ENCODE measurements at places on chromosomes 4 and X.
A peak's percentile ranks its signal among the peaks of the same experiment; 100 is the strongest.

DNA sequence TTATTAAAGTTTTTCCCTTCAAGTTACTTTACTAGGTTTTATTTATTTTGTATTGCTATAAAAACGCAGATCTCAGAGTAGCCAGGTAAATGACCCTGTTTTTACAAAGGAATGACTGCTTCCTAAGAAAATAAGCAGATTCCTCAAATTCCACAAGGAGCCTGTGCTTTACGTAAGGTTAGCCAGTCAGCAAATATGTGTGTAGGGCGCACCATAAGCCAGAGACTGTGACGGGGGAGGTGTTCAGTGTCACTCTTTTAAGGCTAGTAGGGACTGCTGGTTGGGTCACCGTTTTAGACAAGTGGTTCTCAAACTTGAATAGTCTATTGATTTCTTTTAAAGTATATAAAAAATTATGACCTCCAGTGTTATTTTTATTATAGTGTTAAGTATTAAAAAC is 119.9 kb downstream of the ANK2 start:
- DNase-seq, result peak; percentile 26

- peak; percentile 18 for DNase-seq
Observed at GRCh38 chr4:34323549-34324320, 1920.6 kb downstream of the ARAP2 start.

DNA sequence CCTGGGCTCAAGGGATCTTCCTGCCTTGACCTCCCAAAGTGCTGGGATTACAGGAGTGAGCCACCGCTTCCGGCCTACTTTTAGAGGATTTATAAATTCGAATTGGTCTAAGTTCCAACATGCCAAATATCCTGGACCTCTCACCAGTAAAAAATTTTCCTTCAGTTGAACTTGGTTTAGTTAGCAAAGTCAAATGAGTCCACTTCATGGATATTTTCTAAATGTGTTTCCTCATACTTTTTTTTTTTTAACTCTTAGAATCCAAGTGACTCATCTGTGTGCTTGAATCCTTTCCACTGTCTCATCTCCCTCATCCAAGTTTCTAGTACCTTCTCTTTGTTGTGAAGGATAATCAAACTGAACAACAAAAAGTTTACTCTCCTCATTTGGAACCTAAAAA is 49.7 kb downstream of the RBM47 start:
- peak; percentile 87 for DNase-seq

- no peak for DNase-seq
Observed at GRCh38 chr4:84574069-84574720, 8.7 kb upstream of the CDS1 start.

GRCh38 chrX:110021258-110022022 is 18.5 kb downstream of the TMEM164 start:
- peak; percentile 43 for DNase-seq

- no peak for DNase-seq
Observed at GRCh38 chrX:107760304-107761077, 15.1 kb downstream of the TSC22D3 start.

- peak; percentile 54 for DNase-seq
Observed at GRCh38 chr4:2441393-2442174, 22.8 kb downstream of the CFAP99 start.

DNA sequence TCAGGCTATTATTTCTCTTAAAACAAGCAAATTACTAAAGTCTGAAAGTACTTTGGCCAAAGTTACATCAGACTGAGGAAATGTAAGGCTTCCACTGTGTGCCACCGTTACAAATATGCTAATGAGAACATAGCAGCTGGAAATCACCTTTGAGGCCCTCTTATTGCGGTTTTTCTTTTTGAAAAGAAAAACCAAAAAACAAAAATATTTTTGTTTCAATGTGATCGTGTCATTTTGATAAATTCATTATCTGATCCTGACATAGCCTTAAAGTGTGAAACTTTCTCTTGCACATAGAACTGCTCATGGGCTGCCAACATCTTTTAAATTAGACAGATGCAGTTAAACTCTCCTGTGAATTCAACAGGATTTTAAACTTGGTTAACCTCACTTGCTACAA is 2.8 kb upstream of the TIFA start:
- DNase-seq, result no peak

- peak; percentile 69 for DNase-seq
Observed at GRCh38 chr4:159946983-159947615, 844.2 kb downstream of the RAPGEF2 start.

DNA sequence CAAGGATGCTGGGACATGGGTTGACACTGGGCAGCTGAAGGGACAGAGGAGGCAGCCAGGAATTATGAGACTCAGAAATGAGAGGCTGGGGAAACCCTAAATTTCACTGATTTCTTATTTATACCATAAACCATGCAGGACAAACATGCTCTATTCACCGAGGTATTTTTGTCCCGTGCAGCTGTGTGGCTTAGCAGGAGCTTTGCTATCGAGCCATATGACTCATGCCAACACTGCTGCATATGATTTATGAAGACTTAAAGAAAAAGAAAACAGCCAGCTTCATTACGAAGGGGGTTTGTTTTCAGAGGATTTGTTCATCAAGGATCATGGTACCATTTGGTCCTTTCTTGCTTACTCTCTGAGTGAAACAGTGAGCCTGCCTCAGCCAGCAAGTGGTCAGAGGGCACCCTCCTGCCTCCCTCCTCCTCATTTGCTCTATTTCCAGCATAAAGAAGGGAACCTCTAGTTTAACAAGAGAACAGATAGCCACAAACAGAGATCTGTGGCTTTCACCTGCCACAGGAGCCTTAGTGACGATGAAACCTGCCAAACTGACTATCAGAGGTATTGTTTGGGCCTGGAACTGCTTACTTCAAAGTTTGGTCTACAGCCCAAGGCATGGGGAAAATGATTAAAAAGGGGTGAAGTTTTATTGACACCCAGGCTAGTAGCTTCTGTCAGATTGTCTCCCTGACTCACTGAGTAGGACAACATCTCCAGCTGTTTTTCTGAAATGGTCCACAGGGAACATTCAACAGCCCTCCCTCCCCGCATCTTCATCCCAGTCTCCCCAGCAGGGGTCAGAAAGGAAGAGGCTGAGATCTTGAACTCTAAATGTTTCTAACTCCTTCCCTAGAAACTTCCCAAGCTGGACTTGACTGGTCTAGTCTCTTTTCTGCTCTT is 80.1 kb upstream of the MAML3 start:
- DNase-seq, result peak; percentile 84

DNA sequence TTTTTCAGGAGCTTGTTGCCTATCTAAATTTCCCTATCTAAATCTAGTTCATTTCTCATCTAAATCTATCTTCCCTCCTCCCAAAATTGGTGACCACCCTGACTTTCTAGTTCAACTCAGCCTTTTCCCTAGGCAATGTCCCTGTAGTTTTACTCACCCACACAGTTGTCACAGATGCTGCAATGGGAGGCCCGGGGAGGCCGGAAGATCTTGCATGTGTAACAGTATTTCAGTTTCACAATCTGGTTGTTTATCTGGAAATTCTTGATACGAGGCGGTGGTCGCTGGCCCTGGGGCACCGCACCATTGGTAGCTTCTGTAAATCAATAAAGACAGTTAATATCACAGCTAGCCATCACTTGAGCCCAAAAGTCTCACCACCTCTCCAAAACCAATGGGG is 20.2 kb downstream of the ZDHHC9 start:
- no peak for DNase-seq

DNA sequence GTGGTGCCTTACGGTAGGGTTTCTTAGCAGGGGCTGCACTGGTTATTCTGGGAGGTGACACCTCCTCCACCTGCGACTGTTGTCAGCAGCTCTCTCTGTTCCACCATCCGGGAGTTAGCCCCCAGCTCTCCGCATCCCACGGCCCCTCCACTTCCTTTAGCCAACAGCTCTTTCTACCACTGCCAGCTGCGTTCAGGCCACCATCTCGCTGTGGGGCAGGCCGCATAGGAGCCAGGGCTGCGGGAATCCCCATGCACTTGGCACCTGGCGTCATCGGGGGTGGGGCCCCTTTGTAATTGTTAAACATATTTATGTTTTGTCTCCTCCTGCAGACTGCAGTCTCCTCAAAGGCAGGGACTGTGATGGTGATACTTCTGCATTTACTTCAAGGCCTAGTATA is 480.2 kb downstream of the SMARCA1 start:
- no peak for DNase-seq

- DNase-seq, result peak; percentile 32
Observed at GRCh38 chr4:137738375-137738990, 206.2 kb upstream of the PCDH18 start.

DNA sequence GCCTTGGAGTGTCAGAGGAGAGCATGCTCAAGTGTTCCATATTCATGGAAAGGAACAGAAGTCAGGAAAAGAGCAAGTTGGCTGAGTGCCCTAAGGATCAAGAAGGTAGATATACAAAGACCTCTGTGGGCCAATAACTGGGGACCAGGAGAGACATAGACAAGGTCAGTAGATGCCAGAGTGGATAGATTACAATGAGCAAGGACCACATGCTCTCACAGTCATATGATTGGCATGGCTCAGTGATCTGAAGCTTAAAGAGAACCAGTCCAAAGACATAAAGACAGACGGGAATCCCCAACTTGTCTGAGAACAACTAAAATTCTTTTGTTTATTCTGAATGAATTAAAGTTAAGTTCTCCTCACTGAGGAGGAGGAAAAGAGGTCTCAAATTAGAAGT is 289.7 kb downstream of the HS3ST1 start:
- no peak for DNase-seq

DNA sequence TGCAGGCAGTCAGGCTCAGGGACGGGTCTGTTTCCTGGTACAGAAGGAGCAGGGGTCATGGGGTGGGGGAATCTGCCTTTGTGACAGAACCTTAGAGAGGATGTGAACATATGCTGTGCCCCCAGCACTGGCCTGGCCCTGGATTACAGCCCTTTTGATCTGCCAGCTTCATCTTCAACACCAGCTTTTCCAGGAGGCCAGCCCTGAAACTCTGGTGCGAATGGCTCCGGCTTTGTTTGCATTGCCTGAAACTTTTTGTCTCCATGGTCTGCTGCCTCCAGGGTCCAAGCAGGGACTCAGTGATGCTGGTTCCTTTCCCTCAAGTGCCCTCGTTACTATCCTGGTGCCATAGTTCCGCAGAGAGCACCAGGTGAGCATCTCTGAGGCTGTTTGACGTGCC is 2.1 kb downstream of the CNGA2 start:
- DNase-seq, result no peak

GRCh38 chr4:90113881-90114457 is 13.2 kb upstream of the CCSER1 start:
- DNase-seq, result no peak

GRCh38 chr4:76278583-76278982 is 27.1 kb downstream of the FAM47E start:
- no peak for DNase-seq

DNA sequence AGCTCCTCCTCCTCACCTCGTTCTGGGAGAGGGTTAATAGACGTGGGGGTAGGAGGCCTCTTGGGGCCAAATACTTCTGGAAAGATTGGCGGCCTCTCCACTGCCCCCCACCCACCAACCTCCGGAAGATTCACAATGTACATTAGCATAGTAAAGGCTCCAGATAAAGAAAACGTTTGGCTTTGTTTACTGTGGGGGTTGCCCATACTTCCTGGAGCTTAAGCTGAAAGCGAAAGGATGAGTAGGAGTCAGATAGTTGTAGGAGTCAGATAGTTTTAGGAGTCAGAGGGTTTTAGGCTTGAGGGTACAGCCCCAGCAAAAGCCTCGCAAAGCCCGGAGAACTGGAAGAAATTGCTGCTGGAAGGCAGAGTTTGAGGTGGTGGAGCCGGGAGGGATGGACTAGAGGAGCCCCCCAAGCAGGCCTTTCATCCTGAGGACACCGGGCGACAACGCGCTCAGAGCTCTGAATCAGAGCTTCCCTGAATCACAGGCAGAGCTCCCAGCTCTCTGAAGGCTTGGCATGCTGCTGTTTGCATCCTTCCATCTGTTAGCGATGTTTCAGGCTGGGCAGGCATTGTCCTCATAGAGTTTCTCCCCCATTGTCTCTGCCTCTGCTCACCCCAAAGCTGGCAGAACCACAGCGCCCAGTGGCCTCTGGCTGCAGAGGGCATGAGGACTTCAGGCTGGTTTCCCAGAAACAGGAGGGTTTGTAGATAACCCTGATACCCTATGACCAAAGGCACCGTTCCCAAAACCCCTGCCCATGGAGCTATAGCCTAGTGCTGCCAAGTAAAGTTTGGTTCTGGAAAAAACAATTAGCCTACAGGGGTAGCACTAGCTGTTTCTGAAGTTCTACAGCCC is 280.7 kb downstream of the BCOR start:
- peak; percentile 57 for DNase-seq

- DNase-seq, result peak; percentile 61
Observed at GRCh38 chr4:71189471-71189870, 149.3 kb upstream of the SLC4A4 start.

- no peak for DNase-seq
Observed at GRCh38 chr4:110963662-110964280, 340.9 kb upstream of the PITX2 start.

All from fibroblast of skin of right biceps (primary cell).